ENCODE measurements at places on chromosomes 1 and 21.
A peak's percentile ranks its signal among the peaks of the same experiment; 100 is the strongest.

DNA sequence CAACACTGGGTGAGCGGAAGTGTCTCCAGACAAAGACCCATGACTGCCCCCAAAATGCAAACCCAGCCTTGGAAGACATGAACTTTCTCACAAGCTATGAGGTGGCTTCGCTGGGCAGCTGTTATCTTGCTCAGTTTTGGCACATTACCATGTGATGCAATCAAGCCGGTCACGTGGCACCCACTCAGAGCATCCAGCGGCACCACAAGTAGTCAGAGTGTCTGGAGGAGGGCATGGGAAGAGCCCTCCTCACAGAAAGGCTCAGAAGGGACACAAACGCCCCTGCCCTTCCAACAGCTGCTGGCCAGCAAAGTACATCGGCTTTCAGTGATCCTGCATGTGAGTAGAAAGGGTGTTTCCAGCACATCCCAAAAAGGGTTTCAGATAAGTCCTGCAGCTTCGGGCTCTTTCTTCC is 145.5 kb upstream of the IRF2BP2 start:
- no peak for DNase-seq

- peak; percentile 78 for DNase-seq
Observed at GRCh38 chr1:198934901-198935305, 296.1 kb downstream of the PTPRC start.

GRCh38 chr1:180722586-180722985 is 90.8 kb downstream of the XPR1 start:
- DNase-seq: no peak

DNA sequence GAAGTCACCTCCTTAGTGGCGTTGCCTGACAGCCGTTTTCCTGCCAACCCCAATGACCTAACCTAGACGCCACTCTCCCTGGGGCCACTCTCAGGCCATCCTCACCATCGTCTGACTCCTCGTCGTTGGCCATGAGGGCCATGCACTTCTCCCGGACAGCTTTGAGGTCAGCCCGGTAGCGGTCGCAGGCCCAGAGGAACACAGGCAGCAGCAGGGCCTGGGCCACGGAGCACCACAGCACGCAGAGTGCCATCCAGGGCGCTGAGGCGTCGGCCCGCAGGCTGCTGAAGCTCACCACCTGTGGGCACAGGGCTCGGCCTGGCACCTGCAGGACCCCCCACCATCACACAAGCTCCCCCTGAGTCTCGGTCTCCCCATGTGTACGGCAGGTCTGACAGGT is 7.3 kb downstream of the HES3 start:
- DNase-seq: no peak

- no peak for DNase-seq
Observed at GRCh38 chr1:34188985-34189384, 12.3 kb downstream of the C1orf94 start.

DNA sequence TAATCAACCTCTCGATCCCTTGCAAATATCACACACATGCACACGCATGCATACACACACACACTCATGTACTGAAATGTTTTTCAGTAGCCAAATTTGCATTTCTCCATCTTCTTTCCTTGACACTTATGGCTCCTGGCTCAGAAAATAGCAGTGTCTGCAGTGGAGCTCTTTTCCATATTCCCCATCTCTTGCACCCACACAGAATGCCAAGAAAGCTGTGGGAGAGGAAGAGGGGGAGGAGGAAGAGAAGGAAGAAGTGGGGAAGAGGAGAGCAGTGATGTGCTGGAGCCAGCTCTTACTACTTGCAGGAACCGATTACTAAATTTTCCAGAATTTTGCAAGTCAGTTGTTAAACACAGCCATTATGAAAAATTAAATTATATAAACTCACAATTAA is 9.9 kb downstream of the OPTC start:
- DNase-seq: no peak

DNA sequence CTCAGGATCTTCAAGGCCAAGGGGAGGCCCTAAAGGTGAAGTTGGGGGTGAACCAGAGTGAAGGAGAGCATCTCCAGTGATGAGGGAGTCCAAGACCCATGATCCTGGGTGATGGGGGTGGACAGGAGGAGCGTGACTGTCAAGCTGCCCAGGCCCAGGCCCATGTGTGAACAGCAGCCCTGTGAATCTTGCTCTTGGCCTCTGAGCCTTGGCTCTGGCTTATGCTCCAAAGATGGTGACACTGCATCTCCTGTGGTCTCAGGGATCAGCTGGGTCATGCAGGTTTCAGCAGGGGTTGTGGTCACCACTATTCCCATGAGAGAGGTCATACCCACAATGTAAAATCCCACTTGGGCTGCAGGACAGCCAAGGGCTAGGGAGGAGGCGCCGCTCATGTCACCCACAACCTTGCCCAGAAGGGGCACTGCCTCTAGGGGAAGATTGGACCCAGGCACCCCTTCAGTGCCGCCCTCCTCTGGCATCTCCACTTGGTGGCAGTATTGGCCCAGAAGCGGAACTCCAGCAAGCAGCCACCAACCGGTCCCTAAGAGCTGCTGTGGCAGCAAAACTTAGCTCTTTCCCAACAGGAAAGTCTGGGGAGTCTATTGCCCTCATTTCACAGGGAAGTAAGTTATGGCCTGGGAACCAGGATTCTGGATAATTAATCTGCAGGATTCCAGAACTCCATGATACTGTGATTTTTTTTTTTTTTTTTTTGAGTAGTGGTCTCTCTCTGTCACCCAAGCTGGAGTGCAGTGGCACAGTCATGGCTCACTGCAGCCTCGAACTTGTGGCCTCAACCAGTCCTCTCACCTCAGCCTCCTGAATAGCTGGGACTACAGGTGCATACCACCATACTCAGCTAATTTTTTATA is 7.5 kb upstream of the WNT3A start:
- DNase-seq: peak; percentile 74

- peak; percentile 52 for DNase-seq
Observed at GRCh38 chr1:228691926-228692325, 43.4 kb upstream of the RHOU start.

DNA sequence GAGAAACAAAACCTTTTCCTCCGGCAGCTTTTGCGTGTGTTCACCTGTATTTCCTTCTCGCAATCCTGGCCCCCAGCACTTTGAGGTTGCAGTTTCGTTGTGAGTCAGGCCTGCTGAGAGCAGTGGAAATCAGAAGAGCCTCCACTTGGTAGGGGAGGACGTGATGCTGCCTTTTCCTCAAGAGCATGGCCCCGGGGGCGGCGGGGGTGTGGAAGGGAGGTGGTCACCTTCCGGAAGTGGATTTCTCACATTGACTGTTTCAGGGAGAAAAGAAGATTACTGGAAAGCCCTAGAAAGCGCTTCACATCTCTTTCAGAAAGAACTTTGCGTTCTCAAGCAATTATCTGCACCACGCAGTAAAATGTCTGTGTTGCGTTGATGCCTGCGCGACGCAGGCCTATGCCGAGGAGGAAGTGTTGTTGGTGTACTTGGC is 12.2 kb upstream of the IL10 start:
- DNase-seq: peak; percentile 61

All from CD4-positive, alpha-beta T cell treated with Interleukin-12 subunit alpha and Interleukin-12 subunit beta, for 1 hour (primary cell).